ENCODE measurements at places on chromosomes 12 and 14.
A peak's percentile ranks its signal among the peaks of the same experiment; 100 is the strongest.

DNA sequence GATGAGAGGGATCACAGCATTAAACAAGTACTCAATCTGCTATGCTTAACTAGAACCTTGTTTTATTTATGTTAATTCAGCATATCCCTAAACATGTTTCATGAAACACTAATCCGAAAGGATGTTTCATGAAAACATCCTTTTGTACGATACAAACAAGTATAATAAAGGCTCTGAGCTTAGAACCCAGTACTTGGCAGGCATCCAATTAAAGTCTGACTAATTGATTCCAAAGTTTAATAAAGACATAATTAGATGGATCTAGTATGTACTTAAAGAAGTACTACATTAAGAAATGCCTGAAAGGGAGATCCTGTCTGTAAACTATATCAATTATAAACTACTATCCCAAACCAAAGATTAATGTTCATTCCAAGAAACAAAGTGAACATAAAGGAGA lies 51.8 kb downstream of the SCAF11 start:
- no peak for DNase-seq

DNA sequence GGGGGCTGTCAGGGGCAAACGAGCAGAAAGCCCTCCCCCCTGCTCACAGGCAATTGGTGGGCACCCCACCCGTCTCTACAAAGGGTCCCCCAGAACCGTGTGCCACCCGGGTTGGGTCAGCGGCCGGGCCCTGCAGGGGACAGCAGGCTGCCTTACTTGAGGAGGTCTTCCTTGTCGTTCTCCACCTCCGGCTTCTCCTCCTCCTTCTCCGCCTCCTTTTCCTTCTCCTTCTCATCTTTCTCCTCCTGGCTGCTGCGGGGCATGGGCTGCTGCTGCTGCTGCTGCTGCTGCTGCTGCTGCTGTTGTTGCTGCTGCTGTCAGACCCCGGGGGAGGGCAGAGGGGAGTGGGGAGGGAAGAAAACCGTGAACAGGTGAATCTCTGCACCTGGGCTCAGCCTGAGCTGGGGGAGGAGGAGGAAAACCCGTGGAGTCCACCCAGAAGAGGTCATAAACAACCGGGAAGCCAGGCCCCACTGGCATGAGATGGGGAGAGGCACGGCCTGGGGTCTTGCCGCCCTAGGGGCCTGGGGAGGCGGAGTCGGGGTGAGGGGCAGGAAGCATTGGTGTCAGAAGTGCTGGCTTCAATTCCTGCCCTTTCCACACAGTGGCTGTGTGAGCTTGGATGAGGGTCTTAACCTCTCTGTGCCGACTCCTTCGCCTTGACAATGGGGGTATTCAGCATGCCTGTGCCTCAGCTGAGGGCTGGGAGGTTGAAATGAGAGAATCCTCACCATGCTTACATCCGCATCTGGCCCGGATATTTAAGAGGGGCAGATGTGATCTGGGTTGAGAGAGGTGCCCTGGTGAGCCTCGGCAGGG lies 107.6 kb downstream of the RFLNA start:
- DNase-seq, result no peak

DNA sequence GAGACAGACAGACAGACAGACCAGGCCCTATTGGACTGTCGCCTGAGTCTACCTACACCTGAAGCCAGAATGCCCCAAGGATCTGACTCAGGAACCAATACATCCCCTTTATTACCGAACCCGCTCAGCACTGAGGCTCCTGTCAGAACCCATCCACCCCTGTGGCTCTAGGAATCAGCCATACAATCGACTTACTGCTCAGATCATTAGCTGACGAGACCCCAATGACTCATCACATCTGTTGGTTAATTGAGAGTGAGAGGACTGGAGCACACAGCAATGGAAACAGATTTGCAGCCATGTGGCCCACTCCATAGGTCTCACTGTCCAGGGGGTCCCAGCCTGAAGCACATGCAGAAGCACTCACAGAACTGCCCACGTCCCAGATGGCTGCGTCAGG lies 15.2 kb downstream of the ITPK1 start:
- no peak for DNase-seq

DNA sequence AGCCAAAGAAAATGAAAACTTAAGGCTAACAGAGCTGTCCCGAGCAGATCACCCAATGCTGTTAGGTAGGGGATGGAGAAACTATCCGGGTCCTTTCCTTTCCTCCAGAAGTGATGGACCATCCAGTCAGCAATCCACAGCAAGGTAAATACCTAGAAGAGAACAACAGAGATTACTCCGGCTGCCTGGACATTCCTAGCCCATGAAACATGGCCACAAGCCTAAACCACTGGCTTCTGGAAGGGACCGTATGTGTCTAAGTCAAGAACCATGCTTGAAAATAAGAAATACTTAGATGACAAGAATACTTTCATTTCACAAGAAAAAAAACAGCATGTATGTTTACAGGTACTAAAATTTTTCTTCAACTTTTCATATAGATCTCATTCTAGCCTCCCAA lies 152.9 kb downstream of the SLC41A2 start:
- no peak for DNase-seq

DNA sequence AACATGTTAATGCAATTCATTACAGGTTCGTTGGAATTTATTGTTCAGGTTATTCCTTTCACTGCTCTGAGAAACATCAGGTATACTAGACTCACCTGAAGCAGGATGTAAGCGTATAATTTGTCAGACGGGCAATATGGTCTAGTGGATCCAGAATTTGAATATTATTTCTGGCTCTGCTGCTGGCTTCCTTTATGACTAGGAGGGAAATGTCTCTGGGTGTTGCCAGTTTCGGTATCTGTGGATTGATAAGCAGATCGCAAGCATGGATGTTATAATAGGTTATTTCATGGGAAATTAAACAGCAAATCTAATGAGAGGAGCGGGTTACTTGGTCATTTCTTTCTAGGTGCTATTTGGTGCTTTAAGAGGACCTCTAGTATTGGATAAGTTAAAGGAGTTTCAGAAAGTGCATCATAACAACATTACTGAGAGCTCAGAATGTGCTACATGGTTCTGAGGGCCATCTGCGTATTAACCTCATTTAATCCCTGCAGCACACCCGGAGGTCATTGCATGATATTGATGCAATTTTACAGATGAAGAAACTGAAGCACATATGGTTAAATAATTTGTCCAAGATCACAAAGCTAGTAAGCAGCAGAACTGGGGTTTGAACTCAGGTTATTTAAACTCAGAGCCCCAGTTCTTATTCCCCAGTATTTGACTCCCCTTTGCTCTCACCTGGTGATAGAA lies 47.3 kb upstream of the BCAT1 start:
- DNase-seq, result no peak

- no peak for DNase-seq
Measured at GRCh38 chr12:2460051-2460670, 334.6 kb upstream of the FKBP4 start.

DNA sequence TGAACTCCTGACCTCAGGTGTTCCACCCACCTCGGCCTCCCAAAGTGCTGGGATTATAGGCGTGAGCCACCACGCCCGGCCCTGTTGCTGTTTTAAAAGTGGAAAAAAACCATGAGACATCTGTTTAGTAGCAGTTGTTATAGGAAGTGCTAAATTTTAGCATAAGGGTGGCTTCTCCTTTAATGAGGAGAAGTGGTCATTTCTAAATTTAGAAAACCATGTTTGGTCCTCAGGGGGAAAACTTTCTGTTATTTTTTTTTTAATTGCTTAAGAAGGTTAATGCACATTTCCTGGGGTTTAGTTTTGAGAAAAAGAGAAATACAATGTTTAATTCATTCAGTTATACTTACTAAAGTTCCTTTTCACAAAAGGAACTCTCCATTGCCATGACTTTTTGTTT lies 102.1 kb downstream of the MYRFL start:
- no peak for DNase-seq

GRCh38 chr12:39840422-39840821 lies 220.8 kb upstream of the ABCD2 start:
- DNase-seq, result no peak

GRCh38 chr14:100033347-100034075 lies 31.7 kb upstream of the EVL start:
- no peak for DNase-seq

- no peak for DNase-seq
Measured at GRCh38 chr12:68375756-68376695, 43.9 kb upstream of the MDM1 start.

DNA sequence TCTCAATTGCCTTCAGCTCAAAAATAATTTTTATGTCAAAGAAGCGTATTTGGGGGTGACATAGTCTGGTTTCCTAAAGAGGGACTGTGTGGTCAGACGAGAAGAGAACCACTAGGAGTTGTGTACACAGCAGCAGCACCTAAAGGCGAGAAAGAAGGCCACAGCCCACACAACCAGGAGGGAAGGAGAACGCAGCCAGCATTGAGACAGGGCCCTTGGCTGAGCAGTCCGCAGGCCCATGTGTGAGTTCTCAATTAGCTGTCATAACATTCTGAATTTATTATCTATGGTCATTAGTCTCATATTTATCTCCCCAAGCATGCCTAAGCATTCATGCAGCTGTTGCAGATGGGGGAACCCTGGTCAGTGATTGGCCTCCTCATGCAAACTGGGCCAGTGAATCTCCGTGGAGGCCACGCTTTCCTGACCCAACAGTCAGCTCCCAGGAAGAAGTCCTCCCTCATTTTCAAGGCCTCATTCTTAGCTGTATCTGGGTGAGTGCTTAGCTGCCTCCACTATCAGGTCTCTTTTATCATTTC lies 81.2 kb upstream of the ATF7IP start:
- DNase-seq, result no peak

DNA sequence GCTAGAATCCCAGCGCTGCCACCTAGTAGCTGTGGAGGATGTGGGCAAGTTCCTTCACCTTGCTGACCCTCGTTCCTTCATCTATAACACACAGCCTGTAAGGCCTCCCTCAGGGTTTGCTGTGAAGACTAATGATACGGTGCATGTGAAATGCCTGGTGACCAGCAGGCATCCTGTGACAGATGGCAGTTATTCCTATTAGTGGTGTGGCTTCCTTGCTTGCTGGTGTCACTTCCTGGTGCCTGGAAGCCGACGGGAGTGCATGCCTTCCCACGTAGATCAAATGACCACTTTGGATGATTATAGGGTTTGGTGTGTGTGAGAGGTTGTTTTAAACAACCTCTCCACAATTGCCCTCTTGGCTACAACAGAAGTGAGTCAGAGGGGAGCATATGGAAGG lies 894.9 kb downstream of the VRK1 start:
- DNase-seq, result no peak

DNA sequence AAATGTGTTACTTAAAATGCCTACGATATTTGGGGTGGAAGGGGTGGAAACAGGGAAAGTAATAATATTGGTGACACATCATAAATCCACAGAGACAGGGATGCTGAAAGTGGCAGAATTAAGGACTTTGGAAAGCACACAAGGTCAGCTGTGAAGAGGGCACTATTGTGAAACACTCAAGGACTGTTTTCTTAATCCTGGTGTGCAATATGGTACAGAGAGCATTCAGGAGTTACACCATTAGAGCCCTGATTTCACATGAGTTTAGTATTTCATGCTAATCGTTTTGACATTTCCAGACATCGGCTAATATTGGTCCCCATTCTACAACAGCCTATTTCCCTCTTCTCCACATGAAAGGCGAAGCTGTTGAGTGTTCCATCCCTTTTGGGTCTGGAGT lies 219.2 kb downstream of the MSRB3 start:
- no peak for DNase-seq

GRCh38 chr12:106281804-106282203 lies 20.7 kb upstream of the TCP11L2 start:
- no peak for DNase-seq

- no peak for DNase-seq
Measured at GRCh38 chr12:54394281-54394719, 9.8 kb upstream of the ZNF385A start.

GRCh38 chr12:59808317-59808910 lies 212.6 kb downstream of the SLC16A7 start:
- peak; percentile 16 for DNase-seq

- DNase-seq, result no peak
Measured at GRCh38 chr12:6829536-6830220, 1.5 kb downstream of the P3H3 start.

GRCh38 chr12:116695464-116695725 lies 42.5 kb downstream of the SPRING1 start:
- no peak for DNase-seq

DNA sequence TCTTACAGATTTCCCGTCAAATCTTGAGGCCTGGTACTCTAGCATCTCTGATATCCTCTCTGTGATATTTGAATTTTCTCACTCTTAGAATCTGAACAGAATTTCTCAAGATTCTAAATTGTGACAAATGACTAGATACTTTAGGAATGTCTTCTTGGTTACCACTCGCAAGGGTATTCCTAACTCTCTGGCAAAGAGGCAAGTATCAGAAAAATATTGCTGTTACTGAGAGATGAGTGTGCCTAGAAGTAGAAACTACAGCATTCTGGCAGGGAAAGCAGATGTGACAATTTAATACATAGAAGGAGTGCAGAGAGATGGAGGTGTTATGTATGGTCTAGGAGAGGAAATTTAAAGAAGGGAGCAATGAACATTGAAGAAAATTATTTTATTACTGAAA lies 467.8 kb downstream of the LRIG3 start:
- no peak for DNase-seq

DNA sequence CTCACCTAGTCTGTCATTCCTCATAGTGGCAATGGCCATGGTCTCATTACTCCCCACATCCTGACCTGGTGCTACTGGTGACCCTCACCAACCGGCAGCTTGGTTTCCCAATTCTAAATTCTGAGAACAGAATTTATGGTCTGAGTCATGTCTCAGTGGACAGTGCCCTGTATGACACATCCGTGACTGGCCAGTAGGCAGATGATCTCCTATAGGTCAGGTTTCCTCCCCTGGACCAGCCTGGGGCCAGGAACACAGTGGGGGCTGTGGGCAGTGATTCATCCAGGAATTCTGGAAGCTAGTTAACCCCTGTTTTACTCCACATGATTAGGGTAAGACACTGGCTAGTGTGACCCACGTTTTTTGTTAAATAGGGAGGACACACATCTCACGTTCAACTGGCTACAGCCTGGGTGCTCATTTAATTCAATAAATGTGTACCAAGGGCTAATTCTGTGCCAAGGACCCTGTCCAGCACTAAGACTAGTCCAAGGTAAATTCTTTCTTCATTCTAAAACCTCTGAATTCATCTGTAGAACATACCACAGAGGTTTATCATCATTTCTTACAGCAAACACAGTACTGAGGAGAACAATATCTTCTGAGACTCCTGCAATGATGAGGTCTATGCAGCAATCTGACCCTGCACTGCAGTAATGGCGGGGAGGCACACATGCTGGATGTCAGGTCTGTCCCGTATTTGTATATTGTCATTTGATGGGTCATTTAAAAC lies 249.6 kb upstream of the TBX3 start:
- no peak for DNase-seq

DNA sequence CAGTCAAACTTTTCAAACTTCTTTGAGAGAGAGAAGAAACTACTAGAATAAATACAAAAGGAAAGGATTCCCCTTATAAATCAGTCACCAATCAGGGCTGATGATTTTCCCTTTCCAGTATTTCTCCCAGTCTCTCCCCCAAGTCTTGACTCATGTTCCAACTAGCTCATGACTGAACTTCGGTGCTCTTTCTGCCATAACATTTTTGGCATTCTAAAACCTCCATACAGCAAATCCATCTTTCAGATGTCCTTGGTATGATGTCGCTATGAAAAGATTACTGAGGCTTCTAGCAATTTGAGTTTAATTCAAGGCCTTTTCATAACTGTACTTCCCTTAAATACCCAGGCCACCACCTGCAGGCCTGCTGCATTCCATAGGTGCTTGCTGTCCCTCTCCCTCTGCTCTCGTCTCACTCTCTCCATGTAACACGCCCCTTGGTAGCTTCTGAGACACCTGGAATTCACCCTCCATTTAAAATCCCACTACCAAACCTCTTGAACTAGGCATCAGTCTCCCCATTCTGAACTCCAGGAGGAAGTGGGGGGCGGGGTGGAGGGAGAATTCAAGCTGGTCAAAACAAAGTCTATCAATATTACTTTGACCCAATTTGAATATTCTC lies 2.4 kb downstream of the PRKD1 start:
- no peak for DNase-seq
